Activated CD8-positive, alpha-beta memory T cell treated with anti-CD3 and anti-CD28 coated beads for 48 hours (primary cell): ENCODE measurements at places on chromosomes 7 and 10.

GRCh38 chr7:94050046-94050445, 45.9 kb upstream of the BET1 start:
- DNase-seq: no peak

- no peak for DNase-seq
Observed at GRCh38 chr7:100003711-100004661, 11.4 kb upstream of the ZKSCAN1 start.

DNA sequence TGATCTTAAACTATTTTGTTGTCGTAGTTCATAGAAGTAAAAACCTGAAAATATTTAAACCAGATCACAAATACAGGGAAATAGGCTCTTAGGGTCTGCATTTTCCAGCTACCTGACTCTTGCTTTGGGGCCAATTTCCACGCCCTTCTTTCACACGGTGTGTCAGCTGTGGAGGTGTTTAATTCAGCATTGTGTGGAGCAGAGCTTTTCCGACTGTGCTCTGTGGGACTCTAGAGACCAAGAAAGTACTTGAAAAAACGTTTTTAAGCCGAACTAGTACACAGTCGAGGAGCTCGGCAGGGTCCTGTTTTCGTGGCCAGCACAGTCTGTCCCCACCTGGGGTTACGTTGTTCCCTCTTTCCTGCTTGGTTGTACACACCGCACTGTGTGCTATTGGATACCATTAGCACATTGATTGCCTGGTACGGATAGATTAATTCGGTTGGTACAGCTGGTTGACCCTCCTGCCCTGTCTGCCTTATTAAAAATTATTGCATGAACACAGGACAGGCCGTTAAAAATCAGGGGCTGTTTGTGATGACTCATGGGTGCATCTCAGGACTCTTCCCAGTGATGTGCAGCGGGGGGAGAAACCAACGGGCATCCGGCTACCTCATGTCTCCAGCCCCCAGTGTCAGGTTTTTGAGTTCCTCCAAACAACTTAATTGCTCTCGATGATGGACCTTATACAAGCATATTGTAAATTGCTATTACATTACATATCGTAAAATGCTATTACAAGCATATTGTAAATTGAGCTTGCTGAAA, 80.7 kb upstream of the BTBD16 start:
- DNase-seq: no peak

DNA sequence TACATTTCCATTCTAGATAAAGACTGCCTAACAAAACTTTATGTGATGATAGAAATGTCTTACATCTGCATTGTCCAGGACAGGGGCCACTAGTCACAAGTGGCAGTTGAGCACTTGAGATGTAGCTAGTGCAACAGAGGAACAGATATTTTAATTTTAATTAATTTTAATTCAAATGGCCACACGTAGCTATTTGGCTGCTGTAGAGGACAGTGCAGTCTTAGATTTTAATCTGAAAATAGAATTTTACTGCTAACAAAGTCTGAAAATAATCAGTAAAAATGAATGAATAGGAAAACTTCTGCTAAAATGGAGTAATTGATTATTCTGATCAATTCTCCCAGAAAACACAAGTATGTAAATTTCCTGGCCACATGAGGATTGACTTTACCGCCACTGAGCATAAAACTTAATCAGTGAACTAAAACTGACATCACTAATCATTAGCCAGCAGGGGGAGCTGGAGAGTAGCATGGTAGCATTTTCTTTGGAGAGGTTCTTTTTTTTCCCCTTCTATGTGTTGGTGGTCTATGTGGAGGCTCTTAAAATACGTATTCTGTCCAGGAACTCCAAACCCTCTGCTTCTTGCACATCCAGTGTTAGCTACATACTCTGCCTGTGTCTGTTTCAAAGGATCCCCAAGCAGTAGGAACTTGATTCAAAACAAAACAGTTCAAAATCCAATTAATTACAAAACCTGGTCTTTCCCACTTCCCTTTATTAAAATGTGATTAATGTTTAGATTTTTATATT, 52.1 kb downstream of the TSPAN12 start:
- no peak for DNase-seq

GRCh38 chr7:29858191-29858951, 52.1 kb downstream of the WIPF3 start:
- no peak for DNase-seq

- no peak for DNase-seq
Observed at GRCh38 chr10:117362313-117362712, 12.9 kb downstream of the PDZD8 start.

- no peak for DNase-seq
Observed at GRCh38 chr10:126042354-126042753, 146.0 kb downstream of the FANK1 start.

- no peak for DNase-seq
Observed at GRCh38 chr10:58319599-58319998, 15.2 kb upstream of the UBE2D1 start.

GRCh38 chr10:72645263-72645858, 19.5 kb upstream of the MICU1 start:
- no peak for DNase-seq

DNA sequence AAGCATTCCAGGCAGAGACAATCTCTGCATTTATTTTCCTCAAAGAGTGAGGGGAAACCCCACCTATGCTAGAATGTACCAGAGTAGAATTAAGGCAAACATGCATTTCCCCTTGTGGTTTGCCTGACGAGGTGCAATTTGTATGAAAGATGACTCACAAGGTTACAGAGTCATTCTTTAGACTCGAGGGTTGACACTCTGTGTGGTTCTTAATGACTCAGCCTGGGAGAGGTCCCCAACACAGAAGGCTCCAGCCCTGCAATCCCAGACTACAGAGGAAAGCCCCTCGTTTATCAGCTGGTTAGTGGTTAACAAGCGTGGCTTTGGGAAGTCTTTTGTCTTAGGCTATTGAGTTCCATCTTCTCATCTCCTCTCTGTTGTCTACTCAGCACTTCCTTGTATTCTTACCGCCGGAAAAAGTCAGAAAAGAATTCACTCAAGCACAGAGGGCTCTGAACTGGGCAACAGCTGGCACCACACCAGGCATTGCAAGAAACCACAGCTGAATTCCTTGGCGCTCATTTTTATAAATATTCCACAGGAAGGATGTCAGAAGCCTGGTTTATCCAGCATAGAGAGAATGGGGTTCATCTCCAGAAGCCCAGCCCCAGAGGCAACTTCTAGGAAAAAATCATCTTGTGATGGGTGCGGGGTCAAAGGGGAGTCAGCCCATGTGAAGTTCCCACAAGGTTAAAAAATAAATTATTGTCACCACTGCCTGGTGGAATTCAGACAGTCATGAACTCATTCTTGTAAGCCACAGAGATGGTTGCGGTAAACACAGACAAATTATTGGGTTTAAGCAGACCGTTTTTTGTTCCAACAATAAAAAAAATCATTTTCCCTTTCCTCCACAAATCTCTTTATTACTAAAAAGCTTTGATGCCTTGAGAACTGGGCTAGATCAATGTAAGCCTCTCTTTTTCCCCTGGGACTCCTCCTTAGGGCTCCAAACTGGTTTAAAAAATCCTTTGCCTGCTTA, 24.5 kb upstream of the SVIL start:
- DNase-seq: no peak
